PC-3 (cell line): ENCODE measurements at places on chromosomes 1 and 21.

DNA sequence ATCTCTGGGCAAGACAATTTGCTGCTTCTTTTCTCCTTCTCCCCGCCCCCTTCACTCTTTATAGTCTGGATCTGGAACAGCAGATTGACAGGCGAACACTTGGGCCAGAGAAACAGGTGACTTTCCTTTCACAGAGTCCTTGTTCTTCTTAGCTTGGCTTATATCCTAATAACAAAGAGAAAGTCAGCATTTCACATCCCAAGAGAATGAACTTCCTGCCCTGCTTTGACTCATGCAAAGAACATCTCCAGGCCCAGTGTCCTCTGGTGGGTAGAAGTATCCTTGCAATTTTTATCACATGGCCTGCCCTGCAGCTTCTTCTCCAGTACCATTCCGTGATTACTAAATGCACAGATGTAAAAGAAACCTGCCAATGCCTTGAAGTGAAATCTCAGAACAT is 764.4 kb downstream of the ADGRL2 start:
- peak; percentile 48 for DNase-seq

GRCh38 chr1:43463479-43463878 is 9.7 kb upstream of the HYI start:
- no peak for DNase-seq

GRCh38 chr21:42567214-42567555 is 53.5 kb downstream of the SLC37A1 start:
- DNase-seq: no peak

- DNase-seq: peak; percentile 27
Measured at GRCh38 chr1:208216062-208216461, 28.1 kb downstream of the PLXNA2 start.

DNA sequence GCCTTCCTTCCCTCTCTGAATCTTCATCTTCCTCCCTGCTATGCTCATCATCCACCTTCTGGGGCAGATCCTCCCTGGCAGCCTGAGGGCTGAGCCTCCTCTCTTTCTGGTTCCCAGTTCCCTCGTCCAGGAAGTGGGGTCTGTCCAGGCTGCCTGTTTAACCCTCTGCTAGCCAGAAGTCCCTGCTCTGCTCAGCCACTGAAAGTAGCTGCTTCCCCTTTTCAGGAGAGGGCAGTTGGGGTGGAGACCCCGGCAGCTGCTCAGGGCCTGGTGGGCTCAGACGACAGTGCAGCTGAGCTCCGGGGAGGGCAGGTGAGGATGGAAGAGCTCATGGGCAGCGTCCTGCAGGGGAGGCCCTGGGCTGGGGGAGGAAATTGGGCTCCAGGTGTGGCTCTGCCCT is 43.1 kb upstream of the ETV3 start:
- DNase-seq: no peak

DNA sequence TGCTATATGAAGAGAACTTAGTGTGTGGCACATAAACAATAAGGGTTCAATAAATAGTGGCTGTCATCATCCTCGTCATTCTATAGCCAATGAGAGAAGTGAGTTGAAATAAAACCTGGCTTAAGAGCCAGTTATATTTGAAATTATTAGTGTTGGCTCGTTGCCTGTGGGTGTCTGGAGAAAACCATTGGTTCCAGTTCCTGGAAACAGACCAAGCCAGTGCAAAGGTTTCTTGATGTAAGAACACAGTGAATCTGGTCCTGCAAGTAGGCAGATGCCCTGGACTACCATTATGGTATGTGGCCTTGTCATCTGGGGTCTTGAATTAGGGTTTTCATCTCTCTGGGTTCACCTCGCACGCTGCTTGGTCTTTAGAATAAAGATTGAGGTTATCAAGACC is 43.3 kb downstream of the URB2 start:
- DNase-seq: no peak

DNA sequence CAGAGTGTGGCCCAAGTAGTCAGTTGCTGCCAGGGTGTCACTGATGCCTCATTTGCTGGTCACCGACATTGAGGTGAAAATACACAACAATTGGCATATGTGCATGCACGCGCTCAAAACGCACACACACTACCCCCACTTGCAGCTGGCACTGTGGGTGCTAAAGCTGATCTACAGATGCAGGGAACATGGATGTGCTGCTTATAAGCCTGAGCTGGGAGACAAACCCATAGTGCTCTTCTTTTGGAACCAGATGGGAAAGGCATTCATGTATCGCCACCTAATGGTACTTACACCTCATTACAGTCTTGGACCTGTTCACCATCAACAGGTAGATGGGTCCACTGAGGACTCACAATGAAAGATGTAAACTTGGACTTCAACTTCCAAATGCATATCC is 70.3 kb upstream of the CAMK1G start:
- peak; percentile 85 for DNase-seq

DNA sequence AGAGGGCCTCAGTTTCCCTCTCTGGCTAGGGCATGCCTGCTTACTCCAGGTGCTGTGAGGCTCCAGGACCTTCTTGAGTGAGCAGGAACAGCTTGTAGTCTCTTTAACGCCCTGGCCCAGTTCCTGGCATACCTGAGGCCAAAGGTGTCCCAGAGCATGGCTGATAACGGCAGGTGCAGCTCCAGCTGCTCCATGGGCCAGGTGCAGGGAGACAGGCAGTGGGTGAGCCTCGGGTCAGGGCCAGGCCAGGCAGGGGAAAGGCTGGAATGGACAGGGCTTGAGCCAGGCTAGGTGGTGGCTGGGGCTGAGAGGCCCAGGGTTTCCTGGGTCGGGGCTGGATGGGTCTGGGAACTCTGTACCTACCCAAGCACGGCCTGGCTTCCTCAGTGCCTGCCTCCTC is 18.3 kb downstream of the EDN2 start:
- DNase-seq: no peak

- peak; percentile 43 for DNase-seq
Measured at GRCh38 chr1:172478485-172478884, 34.6 kb upstream of the PIGC start.

DNA sequence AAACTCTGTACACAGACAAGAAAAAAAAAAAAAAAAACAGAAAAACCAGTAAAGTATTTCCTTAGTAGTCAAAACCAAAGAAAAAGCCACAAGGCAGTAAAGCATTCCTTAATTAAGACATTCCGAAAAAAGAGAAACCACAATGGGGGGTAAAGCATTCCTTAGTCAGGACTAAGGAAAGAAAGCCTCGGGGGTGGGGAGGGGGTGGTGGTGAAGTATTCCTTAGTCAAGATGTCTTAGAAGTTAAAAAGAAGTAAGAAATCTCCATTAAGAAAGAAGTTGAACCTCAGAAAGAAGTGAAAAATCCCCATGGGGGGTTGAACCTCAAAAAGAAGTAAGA is 28.2 kb upstream of the FMO1 start:
- DNase-seq: peak; percentile 34

- no peak for DNase-seq
Measured at GRCh38 chr1:56255516-56256152, 323.7 kb downstream of the PLPP3 start.

- DNase-seq: no peak
Measured at GRCh38 chr1:85409516-85409915, 55.4 kb downstream of the DDAH1 start.

DNA sequence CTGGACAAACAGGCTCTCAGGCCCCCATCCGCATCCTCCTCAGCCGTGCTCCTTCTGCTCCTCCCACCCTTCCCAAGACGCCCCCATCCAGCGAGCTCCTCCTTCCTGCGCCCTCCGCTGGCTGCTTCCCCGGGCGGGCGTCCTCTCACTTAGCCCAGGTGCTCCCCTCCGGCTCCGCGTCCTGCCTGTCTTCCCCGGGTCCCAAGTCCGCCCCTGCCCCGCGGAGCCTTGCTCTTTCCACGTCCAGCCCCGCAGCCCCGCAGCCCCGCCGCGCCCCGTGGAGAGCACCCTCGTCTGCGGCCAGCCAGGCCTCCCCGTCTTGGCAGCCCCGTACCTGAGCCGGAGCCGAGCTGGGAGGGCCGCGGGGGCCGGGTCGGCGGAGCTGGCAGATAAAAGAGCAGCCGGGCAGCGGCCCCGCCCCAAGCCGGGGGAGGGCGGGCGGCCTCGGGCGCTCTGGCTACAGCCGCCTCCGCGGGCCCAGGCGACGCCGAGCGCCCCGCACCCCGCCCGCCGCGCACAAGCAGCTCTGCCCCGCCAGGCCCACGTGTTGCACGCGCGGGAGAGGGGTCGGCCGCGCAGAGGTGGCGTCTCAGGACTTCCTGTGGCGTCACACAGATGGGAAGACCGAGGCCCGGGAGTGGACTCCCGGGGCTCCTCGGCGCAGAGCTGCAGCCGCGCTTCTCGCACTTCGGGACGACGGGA is at the start of gene PAQR7:
Gene PAQR7 (minus strand): TSS at position 555 of the 702 bp plus-strand sequence. CDS start 11,869 bp downstream, outside the sequence.
- DNase-seq: peak; percentile 64

GRCh38 chr1:35567947-35568558 is 5.1 kb upstream of the TFAP2E start:
- DNase-seq: no peak

- no peak for DNase-seq
Measured at GRCh38 chr1:65207317-65207716, 59.3 kb downstream of the AK4 start.

DNA sequence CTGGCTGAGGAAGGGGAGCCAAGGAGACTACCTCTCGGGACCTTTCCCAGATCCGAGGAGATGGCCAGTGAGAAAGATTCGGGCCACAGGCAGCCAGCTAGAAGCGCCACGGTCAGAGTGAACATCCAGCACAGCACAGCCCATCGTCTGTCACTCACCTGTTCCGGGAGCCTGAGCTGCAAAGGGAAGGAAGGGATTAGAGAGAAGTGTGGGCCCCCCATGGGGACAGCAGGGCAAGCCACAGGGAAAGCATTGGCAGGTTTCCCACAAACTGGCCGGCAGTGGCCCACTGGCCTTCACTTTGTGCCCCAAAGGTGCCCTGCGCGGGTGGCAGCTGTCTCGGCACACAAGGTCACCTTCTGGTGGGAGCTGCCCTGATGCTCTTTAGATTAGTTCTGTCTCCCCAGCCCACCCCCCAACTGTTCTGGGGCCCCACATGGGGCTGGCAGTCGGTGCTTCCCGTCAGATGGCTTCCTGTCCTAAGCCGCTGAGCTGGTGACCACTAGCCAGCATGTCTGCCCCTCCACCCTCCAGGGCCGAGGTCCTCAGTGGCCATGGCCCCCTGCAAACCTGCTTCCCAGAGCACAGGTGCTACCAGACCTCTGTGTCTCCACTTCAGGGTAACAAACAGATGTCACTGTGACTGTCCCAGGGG is 56.7 kb downstream of the LACTBL1 start:
- DNase-seq: no peak
